ENCODE measurements at places on chromosomes 7 and 10. TPM values are rescaled to one million over a fixed set of nuclear protein-coding genes. Genes with fewer than 3 reads are reported as not detected.

DNA sequence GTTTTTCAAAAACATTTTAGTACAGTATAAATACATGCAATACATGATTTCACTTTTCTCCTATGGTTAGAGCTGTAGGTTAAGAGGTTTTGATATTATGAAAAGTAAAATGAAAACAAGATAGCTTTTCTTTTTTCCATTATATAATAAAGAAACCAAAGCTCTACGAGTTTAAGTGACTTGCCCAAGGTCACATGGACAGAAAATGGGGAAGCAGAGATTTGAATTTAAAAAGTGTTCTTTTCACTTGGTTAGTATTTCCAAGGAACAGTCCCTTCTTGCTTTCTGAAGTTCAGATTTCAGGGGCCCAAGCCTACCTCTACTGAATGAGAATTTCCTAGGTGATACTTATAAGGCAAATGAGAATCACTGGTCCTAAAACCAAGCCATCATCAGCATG, 13.2 kb upstream of the MAP3K8 start:
- DNase-seq = no peak

Gene ERVW-1
- not detected for polyA plus RNA-seq

DNA sequence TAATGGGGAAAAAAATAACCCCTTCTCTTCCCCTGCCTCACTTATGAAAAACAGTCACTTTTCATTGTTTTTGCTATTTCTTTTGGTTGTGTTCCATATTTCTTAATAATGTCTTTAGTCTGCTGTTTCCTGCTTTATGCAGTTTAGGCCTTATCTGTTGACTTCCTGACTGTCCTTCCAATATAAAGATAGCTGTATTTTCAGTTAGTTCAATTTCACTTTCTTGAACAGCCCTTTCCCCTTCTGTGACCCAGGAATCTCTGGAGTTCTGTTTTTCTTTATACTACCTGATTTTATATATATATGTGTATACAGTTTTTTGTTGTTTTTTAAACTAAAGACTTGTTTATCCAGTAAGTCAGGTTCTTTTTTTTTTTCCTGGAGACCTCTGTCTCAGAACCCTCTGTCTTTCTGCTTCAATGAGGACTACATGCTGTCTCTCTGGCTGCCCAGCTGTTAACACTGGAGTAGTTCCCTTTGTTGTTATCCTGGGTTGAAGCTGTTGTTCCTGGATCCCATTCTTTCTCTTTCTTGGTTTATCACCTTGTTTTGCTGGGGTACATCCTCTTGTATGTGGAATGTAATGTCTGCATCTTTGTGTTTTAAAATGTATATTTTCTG, 87.2 kb downstream of the GSDME start:
- no peak for DNase-seq

DNA sequence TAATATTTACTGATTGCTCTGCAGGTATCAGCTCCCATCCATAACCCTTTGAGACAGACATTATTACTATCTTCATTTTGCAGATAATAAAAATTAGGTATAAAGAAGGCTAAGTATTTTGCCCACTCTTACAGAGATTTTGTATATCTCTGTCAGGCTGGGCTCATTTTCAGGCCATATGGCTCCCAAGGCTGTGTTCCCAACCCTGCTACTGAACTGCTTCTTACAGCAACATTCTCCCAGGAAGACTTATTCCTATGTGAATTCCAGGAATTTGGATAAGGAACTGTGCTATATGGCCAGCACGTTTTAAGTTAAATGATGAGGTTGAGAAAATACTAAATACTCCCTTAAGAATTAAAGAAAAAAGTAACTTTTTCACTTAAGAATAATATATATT, 1.9 kb upstream of the TMEM106B start:
- no peak for DNase-seq

DNA sequence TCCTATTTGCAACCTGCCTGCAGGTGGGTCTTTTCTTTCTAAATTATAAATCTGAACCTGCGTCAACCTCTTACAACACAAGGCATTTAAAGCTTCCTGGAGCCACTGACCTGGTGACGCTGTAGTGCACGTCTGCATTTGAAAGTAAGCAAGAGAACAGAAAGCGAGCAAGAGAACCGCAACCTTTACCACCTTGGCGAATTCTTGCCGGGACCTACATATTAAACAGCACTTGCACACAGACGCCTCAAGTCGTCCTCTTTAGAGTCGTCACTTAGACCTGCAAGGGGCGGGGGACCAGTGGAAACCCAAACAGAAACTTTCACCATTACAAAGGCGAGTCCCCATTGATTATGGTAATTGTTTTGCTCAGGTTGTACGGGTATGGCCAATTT, 9.5 kb downstream of the GLI3 start:
- no peak for DNase-seq

- no peak for DNase-seq
Measured at GRCh38 chr10:56927701-56928100, 566.6 kb upstream of the ZWINT start.

Gene ACBD7
- not detected for polyA plus RNA-seq

GRCh38 chr7:25752967-25753791, 398.8 kb upstream of the NFE2L3 start:
- no peak for DNase-seq

Gene HKDC1
- polyA plus RNA-seq = 3.0 TPM

- no peak for DNase-seq
Measured at GRCh38 chr10:129552119-129552518, 85.1 kb downstream of the MGMT start.
